ENCODE measurements at places on chromosomes 4 and X.
A peak's percentile ranks its signal among the peaks of the same experiment; 100 is the strongest.

GRCh38 chr4:147138171-147138570 is 192.5 kb upstream of the TTC29 start:
- peak; percentile 47 for DNase-seq

DNA sequence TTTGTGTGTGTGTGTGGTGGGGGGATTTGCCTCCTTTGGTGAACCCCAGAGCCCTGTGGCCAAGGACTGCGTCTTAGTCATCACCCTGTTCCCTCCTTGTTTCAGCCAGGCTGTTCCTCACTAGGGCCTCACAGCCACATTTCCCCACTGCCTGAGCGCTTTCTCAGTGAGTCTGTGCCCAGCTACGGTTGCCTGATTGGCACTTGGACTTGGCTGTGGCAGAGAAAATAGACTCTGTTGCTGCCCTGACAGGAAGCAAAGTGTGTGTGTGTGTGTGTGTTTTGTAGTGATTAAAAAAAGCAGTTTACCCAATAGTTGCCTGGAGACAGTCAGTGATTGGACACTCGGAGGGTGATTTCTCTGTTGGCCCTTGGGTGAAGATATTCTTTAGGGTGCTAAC is 113.0 kb downstream of the UCHL1 start:
- peak; percentile 6 for DNase-seq

DNA sequence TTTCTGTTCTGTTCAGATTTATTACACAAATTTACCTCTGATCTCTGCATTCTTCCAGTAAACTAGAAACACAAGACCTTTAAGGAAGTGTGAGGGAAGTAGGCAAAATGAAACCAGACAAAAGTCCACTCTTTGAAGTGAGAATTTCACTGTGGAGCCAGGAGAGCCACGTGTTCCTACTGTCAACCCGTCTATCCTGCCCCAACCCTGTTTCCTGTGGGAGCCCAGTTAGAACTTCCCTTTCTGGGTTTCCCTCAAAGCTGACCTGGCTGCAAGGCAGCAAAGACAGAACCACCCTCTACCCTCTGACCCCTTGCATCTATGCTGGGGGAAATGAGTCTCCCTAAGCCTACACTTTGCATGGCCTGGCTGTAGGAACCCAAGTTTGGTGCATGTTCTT is 40.0 kb downstream of the TMEM144 start:
- no peak for DNase-seq

- no peak for DNase-seq
Measured at GRCh38 chr4:112673686-112674085, 36.7 kb downstream of the LARP7 start.

DNA sequence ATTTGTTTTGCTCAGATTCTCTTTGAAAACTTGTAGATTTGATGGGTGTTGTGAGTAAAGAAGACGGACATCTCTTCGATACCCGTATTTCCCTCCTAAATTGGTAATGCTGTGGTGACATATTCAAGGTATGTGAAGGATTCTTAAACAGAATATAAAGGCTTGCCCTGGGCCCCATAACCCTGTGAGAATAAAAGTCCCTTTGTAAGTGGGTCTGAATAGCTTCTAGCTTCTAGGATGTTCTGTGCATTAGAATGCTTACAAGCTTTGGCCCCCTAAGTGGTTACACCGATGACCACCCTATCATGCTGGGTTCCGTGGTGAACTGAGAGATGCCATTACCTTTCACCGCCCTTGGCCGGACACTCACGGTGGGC is 574 bp upstream of the MOB1B start:
- DNase-seq: no peak

DNA sequence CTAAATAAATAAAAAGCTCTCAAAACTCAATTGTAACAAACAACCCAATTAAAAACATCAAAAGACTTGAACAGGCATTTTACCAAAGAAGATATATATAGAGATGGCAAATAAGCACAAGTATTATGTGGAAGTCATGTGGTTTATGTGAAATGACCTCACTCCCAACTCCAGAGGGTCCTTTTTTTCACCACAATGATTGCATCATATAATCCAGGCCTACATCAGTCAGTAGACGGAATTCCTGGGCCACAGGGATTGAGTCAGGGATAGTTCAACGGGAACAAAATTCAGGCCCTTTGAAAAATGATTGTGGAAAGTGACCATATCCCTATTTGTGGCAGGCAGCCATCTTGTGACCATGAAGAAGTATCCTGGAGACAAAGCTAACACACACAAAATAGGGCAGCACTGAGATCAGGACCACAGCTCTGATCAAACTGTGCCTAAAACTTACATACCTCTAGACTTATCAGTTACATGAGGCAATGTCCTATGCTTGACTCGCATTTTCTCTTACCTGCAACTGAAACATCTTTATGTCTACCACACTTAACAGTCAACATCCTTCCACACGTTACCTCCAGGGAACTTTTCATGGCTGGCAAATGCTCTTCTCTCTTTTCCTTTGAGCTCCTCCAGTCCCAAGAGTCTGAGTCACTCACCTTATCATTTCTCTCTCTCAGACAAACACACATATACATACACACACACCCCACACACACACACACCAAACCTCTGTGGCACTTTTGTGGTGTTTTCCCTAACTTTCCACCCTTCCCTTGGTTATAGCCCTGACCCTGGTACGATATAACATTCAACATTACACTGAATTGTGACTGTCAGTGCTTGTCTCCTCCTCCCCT is 113.5 kb downstream of the PHF8 start:
- peak; percentile 51 for DNase-seq

DNA sequence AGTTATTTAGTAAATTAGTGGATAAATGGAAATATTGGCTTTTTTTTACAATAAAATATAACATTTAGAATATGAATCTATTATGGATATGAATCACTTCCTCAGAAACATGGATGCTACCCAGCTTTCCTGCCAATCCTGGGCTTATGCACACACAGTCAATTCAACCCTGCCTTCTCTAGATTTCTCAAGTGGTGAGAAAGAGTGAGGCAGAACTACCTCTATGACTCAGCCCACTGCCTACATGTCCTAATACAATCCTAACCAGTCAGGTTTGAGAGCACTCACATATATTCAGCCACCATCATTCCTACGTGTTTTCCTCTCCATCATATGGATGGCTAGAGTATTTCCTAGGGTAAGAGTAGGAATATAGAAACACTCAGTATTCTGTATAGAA is 91.1 kb upstream of the ANKRD50 start:
- DNase-seq: peak; percentile 5

- no peak for DNase-seq
Measured at GRCh38 chrX:106802063-106802387, 448 bp upstream of the TBC1D8B start.

GRCh38 chrX:18984381-18985185 is 669 bp upstream of the PHKA2 start:
- peak; percentile 74 for DNase-seq

- DNase-seq: no peak
Measured at GRCh38 chr4:182969651-182970279, 52.6 kb upstream of the DCTD start.

DNA sequence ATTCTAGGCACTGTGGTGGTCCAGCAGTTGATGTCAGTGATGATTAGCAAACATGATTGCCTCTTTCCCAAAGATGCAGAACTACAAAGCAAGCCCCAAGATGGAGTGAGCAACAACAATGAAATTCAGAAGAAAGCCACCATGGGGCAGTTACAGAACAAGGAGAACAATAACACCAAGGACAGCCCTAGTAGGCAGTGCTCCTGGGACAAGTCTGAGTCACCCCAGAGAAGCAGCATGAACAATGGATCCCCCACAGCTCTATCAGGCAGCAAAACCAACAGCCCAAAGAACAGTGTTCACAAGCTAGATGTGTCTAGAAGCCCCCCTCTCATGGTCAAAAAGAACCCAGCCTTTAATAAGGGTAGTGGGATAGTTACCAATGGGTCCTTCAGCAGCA is 365.3 kb downstream of the MAPK10 start:
- no peak for DNase-seq

DNA sequence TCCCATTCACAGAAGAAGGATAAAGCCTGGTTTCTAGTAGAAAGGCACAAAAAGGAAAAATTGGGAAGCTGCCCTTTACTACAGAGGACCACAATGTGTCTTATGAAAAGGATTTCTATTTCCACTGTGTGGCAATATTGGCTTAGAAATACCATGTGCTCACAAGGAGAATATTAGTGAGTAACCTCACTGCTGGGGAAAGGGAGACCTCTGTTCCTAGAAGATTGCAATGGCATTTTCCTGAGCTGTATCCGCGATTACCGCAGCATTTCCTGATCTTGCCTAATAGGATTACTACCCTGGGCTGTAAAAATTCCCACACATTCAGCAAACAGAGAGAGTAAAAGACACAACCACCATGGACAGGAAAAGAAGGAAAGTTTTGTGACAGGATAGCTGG is 308.8 kb upstream of the TECRL start:
- DNase-seq: peak; percentile 5

- no peak for DNase-seq
Measured at GRCh38 chr4:114900934-114901333, 212.5 kb downstream of the NDST4 start.

DNA sequence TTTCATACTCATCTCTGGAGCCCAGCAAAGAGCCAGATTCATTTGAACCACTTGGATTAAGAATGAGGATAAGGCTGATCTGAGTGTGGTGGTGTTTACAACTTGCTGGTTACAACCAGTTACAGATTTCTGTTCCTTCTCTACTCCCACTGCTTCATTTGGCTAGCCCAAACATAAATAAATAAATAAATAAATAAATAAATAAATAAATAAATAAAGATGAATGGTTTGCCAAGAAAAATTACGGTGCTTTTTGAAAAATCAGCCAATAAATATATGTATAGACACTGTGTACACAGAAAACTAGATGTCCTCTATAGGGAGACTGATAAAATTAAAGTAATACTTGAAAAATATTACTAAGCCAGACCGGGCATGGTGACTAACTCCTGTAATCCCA is 17.1 kb downstream of the RPL9 start:
- no peak for DNase-seq

- DNase-seq: peak; percentile 92
Measured at GRCh38 chr4:71195924-71196323, 142.9 kb upstream of the SLC4A4 start.

- DNase-seq: no peak
Measured at GRCh38 chr4:93771640-93772411, 56.7 kb upstream of the ATOH1 start.

- peak; percentile 66 for DNase-seq
Measured at GRCh38 chr4:71229477-71230270, 109.1 kb upstream of the SLC4A4 start.

DNA sequence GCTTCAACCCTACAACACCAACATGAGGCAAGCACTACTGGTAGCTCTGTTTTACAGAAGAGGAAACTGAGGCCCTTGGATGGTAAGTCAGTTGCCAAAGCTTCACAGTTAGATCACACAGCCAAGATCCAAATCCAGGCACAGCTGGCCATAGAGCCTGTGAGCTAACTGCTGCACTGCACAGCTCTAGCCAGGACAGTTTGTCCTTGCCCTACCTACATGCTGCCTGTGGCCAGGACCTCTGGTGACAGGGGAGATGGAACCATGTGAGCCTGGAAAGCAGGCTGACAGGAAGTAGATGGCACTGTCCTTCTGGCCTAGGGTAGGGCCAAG is 257.8 kb downstream of the FBXW7 start:
- no peak for DNase-seq

DNA sequence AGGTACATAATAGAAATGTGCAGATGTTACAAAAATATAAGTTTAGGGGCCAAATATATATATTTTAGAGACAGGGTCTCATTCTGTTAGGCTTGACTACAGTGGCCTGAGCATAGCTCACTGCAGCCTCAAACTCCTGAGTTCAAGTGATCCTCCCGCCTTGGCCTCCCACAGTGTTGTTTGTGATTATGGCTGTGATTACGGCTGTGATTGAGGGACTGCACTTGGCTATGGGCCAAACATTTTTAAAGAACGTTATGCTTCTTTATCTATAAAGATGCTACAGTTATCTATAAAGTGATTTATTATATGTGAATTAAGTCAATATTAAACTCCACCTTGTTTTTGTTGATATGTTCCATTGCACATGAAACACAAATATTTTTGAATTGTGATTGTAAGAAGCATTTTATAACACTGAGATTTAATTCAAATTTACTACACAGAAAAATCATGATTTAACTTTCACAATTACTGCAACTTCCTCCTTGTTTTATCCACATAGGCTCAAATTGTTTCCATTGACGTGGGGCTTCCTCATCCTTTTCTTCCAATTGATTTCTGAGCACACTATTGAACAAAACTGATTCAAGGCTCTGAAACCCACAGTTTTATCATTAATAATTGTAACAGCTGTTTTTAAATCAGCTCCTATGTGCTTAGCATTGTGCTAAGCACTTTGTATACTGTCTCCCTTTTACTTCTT is 68.4 kb upstream of the BMPR1B start:
- no peak for DNase-seq

DNA sequence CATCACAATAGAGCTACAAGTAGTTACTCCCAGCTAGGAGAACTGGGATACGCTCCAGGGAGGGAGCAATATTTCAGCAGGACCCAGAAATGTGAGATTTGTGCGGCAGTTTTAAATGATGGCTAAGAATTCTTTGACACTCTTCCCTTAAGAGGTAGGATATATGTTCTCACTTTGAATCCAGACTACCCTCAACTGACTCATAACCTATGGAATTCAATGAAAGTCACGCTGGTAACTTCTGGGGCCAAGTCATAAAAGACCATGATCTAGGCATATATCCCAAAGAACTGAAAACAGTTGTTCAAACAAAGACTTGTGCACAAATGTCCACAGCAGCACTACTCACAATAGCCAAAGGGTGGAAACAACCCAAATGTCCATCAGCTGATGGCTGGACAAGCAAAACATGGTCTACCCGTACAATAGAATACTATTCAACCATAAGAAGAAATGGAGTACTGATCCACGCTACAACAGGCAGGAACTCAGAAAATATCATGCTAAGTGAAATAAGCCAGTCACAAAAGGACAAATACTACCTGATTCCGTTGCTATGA is 10.5 kb downstream of the CD99L2 start:
- peak; percentile 69 for DNase-seq

DNA sequence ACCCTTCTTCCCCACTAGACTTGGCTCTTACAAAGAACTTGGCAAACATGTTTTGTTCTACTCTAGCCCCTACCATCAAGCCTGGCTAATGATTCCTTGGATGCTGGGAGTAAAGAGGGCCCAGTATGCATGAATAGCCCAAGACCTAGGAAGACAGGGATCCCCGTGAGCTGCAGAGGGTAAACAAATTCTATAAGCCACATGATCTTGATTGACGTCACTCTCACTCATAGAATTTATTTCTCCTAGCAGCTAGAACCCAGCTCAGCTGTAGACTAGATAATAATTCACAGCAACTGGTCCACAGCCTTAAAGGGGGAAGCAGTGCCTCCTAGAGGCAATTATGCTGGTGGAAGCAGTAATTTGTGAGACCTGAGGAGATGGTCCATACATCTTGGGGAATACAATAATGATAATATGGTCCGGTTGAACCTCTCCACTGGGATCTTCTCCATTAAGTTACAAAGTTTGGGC is 16.1 kb upstream of the USO1 start:
- no peak for DNase-seq

- no peak for DNase-seq
Measured at GRCh38 chr4:83917572-83917971, 381.7 kb downstream of the GPAT3 start.

GRCh38 chr4:175953960-175954521 is 111.6 kb upstream of the WDR17 start:
- DNase-seq: peak; percentile 3
